ENCODE measurements at places on chromosomes 5 and 9.

DNA sequence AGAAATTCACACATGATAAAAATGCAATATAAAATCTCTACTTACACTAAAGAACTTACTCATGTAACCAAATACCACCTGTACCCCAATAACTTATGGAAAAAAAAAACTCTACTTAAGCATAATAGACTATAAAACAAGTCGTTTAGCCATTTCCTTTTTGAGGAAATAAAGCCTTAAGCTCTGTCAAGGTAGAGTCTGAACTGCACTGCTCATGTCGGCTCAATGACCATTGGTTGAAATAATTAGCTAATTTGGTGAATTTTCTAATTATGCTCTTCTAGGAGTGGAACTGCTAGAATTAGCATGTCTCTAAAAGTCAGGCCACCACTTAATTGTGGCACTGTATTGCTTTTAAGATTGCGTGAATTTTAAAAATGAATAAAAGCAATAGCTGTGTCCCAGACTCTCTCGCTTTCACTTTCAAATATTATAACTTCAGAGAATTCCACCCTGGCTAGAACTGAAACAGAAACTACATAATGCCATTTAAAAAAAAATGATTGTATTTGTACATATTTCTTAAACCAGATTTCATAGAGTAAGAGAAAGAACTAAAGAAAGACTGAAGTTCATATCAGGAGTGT is 113.0 kb upstream of the PCA3 start:
- no peak for DNase-seq

GRCh38 chr9:2026220-2026997 is 11.3 kb downstream of the SMARCA2 start:
- no peak for DNase-seq

DNA sequence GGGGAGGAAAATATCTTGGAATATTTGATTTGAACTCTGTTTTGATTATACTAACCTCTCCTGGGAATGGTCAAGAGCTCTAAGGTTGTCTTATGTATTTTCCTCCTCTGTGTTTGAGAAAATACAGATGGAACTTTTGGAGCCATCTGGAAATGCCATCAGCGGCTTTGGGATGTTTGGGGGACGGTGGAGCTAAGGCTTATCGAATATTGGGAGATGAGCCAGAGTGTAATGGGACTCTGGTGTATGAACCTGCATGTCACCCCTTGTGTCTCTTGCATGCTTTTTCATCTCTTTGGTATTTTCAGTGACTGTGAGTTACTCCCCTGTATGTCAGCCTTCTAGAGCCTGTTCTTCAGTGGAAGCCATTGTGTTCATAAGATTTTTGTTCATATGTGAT is 180.0 kb upstream of the OTULINL start:
- no peak for DNase-seq

GRCh38 chr5:18712936-18713485 is 1078.8 kb downstream of the TAF11L14 start:
- no peak for DNase-seq

- DNase-seq = no peak
Measured at GRCh38 chr9:37251452-37251851, 131.1 kb downstream of the ZCCHC7 start.

DNA sequence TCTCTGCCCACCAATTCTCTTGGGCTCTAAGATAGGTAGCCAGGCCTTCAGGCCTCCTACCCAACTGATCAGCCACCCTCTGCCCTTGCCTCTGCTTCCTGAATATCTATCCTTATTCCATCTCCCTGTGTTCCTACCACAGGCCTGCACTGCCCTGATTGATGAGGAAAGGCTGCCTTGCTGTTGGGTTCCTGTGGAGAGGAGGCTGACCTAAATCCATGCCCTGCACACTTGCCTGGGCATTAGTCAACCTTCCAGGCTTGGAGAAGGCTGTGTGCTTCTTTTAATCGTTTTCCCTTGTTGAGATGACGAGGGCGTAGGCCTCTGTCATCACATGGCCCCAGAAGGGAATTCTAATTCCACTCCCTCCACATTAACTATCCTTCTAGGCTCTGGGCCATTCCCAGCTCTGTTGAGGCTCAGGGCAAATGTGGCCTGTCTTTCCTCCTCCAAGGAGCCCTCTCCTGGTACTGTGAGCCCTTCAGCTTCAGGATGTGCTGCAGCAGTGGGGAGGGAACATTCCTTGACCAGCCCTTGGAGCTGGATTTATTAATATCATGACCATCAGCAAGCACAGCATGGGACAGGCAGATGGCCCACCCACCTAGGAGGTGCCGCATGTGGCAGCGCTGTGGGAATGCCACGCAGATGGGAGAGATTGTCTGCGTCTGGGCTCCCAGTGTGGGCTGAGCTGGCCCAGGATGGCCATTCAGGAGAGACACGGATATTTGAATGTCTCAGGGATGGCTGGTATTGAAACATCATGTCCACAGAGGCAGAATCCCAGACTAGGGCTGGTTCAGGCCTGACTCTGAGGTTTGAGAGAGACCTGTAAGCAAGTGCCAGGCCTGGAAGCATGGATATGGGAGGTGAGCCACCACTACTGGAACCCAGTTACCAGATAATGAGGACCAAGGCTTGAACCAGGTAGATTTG is 40.9 kb downstream of the ANGPTL2 start:
- no peak for DNase-seq

DNA sequence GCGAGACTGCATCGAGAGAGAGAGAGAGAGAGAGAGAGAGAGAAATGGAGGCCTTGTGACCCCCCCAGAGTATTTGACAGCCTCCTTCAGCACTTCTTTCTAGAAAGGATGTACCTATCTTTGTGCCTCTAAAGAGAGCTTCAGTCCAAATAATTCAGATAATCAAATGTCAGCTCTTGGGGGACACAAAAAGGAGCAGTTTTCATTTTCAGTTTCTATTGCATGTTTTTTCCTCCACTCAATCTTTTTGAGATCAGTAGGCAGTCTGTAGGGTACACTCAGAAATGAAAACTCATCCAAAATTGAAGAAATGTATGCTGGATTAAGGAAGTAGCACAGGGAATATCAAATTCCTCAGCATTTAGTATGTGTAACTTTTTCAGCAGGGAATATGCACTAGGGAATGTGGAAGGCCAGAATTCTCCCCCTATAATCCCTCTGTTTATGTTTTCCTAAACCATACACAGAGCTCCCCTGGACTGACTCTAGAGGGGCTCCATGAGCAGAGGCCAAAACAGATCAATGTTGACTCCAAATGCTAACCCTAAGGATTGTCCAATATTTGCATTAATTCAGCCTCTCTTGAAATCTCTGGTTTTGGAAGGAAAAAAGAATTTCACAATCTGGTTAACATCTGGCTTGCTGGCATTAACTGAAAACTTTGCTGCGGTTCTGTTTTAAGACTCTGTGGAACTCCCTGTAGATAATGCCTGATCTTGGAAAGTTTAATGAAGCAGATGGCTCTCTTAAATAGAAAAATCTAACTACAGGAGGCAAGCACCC is 250.1 kb downstream of the CEMIP2 start:
- no peak for DNase-seq

- DNase-seq = peak; percentile 28
Measured at GRCh38 chr9:93682155-93682968, 106.0 kb downstream of the PHF2 start.

GRCh38 chr9:128005923-128006322 is 25.1 kb upstream of the EEIG1 start:
- no peak for DNase-seq

DNA sequence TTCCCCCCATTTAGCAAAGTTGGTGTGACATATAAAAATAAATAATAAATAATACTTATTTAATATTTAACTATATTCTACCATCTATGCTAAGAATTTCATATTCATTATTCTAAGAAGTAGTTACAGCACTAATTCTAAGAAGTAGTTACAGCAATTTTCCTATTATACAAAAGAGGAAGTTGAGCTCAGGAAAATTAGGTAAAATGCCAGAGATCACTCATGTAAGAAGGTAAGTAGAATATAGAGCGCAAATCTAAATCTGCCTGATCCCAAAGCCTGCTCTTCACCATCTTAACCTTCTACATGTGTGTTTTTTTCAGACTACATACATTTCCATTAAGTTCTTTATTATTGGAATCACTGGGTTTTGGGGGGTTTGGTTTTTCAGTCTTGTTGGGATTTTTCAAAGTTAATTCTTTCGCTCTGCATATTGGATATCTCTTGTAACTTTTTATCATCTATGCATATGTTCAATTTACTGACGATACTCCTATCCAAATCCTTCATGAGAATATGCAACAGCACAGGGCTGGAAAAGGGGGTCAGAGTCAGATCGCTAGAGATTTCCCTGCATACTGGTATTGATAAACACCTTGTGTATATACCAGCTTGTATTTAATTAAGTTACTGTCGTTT is 852.1 kb downstream of the MAT2B start:
- DNase-seq = no peak

DNA sequence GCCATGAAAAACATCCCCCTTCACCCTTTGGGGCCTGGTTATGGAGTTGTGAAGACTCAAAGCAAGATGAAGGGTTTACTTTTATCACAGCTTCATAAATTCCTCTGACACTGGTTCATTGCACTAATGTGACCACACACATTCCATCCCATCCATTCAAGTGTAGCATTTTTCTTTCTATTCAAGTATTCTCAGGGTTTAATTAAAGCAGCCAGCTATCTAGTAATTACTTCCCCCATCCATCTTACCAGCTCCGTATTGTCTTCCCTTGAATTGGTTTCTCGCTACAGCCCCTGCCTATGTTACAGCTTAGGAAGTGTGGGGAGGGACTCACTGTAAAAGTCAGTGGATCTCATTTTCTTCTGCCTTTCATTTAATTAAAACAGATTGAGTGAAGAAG is 387.0 kb upstream of the RFX3 start:
- no peak for DNase-seq

GRCh38 chr5:83145882-83146331 is 68.6 kb downstream of the XRCC4 start:
- DNase-seq = no peak

DNA sequence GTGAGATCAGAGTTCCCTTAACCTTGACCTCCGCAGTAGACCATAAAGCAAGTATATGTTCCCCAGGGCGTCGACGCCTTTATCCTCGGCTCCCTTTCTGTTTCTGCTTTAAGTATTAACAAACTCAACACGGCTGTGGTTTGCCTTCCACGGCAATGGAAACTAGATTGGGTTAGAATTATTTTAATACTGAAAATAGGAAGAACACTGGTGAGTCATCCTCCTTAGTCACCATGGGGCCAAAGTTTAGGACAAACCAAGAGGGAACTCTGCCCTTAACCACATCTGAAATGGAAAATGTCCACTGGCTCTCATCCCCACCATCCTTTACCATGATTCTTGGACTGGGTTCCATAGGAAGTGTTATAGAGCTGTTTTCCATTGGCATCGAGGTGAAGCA is 386.1 kb downstream of the ACTL7B start:
- no peak for DNase-seq

DNA sequence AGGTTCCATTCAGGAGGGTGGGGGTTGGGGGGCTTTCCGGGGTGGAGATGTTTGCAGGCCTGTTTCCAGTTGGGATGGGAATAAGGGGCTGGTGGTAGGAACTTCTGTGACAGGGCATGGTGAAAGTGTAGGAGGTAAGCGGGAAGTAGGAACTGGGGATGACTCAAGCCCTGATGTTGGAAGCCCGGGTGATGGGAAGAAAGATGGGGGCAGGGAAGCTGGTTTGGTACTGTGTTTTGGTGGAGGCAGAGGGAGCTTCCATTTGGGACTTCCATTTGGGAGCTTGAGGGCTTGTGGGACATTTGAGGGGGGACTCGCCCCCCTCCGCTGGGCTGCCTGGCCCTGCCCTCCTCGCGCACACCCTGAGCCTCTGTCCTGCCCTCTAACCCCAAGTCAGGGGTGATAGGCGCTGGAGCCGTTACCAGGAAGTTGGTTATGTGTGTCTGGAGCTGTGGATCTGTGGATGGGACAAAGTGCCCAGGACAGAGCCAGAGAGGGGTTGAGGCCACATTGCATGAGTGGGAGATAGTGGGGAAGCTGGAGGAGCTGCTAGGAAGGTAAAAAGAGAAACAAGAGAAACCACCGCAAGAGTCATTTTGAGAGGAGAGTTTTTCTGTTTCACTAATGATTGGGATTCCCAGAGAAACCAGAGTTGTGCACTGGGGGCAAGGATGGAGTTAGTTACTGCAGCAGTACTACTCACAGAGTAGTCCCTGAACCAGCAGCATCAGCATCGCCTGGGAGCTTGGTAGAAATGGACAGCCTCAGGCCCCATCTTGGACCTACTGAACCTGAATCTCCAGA is 6.6 kb downstream of the RGS14 start:
- no peak for DNase-seq

GRCh38 chr9:137245450-137246421 is 4.6 kb downstream of the TUBB4B start:
- no peak for DNase-seq

- DNase-seq = no peak
Measured at GRCh38 chr5:65927503-65928321, 1.3 kb downstream of the ERBIN start.

DNA sequence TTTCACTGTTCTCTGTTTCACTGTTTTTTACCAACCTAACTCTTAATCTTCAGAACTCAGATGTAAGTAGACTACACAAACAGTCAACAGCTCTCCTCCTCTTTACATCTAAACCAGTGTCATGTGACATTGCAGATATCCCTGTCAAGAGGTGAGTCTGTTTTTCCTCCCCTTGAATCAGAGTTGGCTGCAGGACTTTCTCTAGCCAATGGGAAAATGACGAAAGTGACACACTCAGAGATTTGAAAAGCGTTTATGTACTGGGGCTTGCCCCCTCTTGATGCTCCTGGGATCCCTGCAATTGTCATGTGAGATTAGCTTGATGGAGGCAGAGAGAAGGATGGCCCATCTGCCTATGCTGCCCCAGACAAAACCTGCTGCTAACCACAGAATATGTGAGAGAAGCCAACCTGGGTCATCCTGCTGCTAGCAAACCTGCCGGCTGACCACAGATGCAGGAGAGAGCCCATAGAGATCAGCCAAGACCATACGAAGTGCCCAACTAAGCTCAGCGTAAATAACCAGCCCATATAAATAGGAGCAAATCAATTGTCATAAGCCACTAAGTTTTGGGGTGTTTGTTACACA is 111.1 kb downstream of the ASTN2 start:
- no peak for DNase-seq

GRCh38 chr5:170154297-170154696 is 48.6 kb downstream of the FOXI1 start:
- DNase-seq = no peak

DNA sequence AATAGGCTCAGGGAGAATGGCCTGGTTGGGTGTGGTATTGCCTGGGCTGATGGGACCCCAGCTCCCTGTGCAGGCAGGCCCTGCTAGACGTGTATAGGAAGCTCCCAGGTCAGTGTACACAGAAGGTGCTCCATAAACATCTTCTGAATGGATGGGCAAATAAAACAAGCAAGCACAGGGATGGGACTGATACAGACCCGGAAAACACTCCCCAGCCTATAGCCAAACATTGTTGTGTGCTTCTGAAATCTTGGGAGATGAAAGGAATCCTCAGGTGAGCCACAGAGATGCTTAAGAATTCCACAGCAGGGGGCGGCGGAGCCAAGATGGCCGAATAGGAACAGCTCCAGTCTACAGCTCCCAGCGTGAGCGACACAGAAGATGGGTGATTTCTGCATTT is 151.8 kb downstream of the ENTREP1 start:
- DNase-seq = no peak

Data from T-helper 9 cell (primary cell).